ENCODE measurements at places on chromosomes 1 and 21.

DNA sequence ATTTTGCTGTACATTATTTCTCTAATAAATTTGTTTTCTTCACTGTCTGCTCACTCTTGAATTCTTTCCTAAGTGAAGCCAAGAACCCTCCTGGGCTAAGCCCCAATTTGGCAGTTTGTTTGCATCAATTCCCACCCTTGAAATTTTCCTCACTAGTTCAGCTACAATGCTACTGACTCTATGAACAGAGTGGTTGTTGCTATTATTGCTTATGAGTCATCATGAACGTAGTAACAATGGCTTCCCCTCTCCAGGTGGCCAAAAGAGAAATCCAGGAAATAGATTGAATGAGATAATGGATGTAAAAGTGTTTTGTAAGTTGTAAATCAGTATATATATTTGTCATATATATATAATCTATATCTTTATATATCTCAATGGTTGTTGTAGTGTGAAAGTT is 193.0 kb downstream of the URB2 start:
- no peak for DNase-seq

DNA sequence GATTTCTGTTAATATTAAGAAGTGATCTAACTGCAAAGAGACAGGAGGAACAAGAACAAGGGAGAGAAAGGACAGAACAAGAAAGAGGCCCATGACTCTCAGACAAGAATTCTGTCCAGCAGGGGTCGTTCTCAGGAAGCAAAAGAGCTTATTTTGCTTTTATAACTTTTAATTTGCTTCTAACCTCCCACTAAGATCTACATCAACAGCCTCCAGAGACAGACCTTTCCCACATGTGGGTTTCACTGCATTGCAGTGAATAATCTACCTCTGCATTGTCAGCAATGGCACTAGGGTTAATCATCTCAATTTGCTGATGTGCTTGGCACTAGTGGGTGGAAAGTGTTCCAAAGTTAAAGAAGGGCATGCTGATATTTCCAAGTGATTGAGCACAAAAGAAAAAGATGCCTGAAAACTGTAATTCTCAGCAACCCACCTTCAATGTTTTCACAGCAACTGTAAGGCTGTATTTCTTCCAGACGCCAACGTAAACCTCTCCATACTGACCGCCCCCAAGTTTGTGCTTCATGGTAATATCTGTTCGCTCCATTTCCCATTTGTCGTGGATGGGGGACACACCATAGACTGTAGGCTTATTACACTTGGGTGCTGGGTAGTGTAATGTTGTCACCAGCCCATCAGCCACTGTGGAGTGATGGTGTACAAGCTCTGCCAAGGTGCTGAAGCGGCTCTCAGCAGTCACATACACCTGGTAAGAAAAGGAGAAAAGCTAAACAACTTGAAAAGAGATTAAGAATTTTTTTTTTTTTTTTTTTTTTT is 39.5 kb downstream of the TOR3A start:
- peak; percentile 66 for DNase-seq

DNA sequence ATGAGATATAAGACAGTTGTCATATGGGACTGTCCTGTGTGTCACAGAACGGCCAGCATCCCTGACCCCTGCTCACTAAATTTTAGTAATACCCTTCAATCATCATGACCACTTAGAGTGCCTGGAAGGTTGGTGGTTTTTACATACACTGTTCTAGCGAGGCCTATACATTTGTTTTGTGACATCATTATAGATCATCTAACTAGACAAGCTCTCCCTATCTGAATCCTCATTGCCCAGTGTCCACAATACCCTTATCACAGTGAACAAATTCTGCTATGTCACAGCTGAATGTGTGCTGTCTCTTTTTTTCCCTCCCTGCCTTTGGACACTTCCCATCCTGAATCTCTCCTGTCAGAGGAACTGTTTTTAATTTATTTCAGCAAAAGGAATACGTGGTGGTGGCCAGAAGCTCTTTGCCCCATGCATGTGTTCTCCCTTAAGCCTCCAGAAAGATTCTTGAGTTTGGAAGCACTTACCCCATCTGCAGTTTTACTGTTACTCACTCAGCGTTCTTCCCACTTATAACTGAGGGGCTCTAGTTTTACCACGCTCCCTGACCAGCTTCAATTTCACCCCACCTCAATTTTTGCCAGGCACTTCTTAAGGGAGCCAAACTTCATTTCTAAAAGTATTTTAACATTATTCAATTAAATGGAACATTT is 70.3 kb downstream of the OLFML2B start:
- no peak for DNase-seq

DNA sequence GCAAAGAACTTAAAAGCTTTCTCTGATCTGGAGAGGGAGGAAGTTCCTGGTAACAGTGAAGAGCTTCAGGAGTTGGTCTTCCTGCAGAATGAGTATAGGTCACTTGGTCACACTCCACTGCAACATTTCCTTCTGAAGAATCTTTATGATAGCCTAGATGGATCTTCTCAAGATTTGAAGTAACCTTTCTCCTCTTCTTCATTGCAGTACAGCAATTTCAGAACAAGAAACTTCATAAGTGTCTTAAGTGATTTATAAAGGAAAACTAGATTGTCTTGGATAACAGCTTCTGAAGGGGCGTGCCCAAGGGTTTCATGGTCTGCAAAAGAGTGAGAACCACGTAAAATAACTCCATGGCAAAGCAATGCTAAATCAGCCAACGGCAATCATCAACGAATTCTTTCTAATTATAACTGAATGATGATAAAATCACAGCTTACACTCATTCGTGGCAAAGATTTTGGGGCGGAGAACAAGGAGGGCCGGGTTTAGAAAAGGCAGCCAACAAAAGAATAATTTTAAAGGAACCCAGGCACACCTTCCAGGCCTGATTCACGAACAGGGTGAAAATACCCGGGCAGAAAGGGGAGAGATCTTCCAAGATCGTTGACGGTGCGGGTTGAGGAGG is 53.9 kb upstream of the ASPM start:
- DNase-seq: peak; percentile 57

DNA sequence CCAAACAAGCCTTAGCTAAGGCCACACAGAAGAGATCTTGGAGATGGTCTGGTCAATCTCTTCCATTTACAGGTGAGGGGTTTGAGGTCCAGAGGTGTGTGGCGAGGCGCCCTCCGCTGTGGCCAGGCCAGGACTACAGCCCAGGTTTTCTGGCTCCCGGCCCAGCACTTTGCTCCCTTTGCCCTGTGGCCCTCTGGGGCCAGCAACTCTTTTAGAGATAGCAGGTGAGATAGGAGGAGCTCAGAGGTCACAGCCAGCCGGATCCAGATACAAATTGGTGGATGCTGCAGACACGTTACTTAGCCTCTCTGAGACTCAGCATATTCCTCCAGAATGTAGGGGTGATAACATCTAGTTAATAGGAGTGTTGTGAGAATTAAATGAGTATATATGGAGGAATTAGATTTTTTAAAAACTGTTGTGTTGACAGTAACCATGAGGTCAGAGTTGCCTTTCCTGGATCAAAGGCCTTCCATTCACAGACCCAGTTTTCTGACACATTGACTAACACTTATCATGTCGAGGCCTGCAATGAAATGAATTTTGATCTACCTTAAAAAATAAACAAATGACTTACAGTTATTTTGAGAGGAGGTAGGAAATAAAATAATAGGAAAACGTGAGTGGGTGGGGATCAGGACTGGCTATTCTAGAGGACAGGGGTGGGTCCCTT is 16.6 kb downstream of the TEX35 start:
- DNase-seq: no peak

- no peak for DNase-seq
Measured at GRCh38 chr1:74690909-74691308, 17.3 kb upstream of the ERICH3 start.

DNA sequence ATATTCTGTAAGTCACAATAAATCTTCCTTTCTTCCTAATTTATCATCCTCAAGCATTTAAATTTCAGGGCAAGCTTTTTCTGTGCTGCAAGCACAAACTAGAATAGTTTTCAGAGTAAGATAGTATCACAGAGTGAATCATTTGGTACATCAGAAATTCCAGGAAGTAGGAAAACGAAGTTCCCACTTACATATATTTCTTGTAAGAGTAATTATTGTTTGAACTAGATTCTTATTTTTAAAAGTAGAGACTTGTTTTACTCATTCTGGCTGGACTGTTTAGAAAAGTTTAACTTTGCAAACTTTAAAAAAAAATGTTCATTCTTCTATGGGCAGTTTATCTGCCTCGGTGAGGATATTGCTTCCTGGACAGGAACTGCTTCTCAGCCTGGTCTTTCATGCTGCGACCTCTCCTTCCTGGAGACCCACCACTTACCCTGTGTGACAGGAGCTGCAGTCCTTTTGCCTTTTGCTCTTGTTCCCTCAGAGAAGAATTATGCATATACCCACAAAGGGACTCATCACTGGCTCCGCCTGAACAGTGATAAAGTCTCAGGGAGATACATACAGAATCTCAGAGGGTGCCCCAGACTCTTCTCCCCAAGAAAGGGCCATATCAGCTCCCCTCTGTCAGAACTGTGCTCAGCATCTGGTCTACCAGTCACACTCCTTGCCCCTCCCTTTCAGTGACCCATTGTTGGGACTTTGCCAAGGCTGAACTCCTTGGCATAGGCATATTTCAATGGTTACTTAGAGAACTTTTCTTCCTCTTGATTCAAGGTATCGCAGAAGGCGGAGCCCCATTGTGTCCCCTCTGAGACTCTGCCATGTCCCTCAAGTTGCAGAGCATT is 102.7 kb upstream of the CD55 start:
- DNase-seq: no peak

GRCh38 chr1:202163281-202164270 is 3.2 kb upstream of the PTPN7 start:
- no peak for DNase-seq

DNA sequence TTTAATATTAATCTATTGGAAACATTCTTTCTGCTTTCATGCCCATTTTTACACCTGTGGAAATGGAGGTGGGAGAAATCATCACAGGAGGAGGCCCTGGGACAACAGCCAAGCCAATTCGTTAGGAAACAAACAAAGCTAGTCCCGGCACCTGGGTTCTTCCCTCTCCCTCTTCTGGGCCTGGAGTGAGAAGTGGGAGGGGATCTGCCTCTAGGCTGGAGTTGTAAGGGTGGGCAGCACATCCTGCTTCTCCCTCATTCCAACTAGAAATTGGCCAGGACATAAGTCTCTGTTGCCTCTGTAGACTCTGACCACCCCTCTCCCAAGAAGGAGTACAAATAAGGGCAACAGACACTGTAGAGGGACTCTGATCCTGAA is 20.2 kb upstream of the ERO1B start:
- DNase-seq: no peak

- DNase-seq: peak; percentile 72
Measured at GRCh38 chr1:23567996-23568607, 8.8 kb upstream of the ID3 start.

GRCh38 chr1:177600321-177600720 is 369.5 kb downstream of the SEC16B start:
- no peak for DNase-seq

DNA sequence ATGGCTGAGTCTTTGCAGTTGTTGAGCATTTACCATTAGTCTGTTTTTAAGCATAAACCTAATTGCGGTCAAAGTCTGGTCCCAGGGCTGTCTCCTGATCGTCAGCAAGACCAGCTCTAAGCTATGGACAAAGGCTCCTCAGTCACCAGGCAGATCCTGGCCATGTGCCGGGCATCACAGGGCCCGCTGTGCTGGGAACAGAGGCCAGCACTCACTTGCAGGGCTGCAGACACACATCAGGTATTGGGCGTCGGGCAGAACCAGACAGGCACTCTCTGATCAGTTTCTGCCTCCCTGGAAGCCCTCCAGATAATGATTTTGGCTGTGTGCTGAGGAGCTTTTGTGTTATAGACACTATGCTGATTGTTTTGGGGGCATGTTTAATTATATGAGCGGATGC is 26.6 kb downstream of the TMEM51 start:
- no peak for DNase-seq

- DNase-seq: no peak
Measured at GRCh38 chr1:27285274-27285660, 36.7 kb upstream of the TMEM222 start.

DNA sequence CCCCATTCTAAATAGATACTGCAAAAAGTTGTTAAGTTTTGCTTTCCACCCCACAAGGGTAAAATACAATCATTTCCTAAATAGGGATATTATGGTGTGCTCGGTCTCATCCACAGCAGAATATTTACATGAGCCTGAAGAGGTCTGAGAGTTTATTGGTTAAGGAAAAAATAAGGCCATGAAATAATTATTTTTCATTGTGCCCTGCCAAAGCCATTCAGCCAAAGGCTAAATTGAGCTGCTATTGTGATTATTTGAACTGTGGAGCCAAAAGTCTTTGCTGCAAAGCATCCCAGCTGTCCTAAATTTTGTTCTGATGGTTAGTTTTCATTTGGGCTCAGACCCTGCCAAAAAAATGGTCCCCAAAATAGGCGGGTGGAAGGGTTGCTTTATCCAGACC is 298.7 kb upstream of the ESRRG start:
- DNase-seq: peak; percentile 15

GRCh38 chr21:41653954-41654491 is 112.8 kb downstream of the RIPK4 start:
- peak; percentile 67 for DNase-seq

DNA sequence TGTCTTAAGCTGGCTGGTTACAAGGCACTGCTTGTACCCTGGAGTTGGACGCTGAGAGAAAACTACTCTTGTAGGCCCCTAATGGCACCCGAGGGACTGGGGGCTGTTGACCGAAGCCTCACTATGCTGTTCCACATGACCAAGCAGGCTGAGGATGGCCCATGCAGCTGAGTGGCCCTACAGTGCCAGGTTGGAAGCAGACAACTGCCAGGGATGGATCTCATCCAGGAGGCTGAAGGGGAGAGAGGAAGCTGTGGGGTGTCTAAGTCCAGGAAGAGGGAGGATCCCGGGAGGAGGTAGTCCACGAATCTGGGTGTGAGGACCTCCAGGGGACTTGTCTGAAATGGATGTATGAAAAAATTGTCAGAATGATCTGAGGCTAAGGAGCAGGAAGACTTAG is 45.8 kb downstream of the FOXD2 start:
- no peak for DNase-seq

DNA sequence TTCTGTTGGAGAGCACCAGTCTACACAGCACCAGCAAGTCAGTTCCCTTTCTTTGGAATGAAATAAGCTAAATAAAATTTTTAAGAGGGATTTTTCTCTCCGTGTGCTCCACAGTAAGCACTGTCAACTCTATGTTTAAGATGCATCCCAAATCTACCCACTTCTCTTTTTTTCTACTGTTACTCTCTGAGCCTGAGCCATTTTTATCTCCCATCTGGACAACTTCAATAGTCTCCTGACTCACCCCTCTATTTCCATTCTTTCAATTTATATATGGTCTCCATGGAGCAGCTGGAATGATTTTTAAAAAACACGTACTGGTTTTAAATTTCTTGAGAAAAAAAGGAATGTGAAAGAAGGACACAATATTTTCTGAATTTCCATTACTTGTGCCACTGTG is 24.7 kb upstream of the CCT8 start:
- no peak for DNase-seq

- peak; percentile 22 for DNase-seq
Measured at GRCh38 chr1:181406989-181407388, 76.3 kb upstream of the CACNA1E start.

DNA sequence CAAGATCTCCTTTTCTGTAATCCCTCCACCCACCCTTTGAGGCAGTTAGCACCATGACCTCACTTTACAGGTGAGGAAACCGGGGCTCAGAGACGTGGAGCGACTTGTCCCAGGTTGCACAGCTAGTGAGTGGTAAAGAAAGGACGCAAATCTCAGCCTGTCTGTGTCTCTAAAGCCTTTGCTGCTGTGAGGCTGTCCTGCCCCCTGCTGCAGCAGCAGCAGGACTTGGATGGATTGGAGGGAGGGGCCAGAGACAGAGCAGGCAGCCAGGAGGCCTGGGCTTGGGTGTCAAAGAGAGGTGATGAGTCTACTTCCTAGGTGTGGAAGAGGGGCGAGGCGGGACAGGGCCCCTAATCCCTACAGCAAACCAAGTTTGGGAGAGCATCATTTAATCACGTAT is 69.6 kb downstream of the PTPRU start:
- no peak for DNase-seq

GRCh38 chr1:17194615-17195528 is 10.1 kb upstream of the PADI1 start:
- DNase-seq: no peak
